ENCODE measurements at places on chromosomes 7 and 10.

DNA sequence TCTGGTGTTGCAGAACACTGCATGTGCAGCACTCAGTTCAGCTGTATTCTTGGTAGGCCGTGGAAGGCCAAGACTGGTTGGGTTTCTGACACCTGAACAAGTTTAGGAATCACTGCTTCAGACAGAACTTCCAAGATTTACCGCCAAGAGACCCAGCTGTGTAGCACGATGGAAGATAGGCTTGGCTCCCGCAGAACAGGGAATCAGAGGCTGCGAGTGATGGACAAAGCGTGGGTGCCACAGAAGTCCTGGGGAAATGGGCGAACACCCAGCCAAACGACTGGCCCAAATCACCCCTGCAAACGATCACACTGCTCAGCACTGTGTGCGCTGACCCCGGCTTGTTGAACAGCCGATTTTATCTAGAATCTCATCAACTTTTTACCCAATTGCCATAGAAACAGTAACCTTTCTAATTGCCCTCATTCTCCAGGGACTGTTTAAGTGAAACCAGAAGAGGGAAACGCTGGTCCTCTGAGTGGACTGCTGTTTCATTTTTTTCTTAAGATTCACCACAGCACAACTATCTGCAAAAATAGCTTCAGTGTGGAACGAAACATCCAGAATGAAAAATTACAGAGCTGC lies 17.9 kb downstream of the ZFAND2A start:
- DNase-seq = no peak

DNA sequence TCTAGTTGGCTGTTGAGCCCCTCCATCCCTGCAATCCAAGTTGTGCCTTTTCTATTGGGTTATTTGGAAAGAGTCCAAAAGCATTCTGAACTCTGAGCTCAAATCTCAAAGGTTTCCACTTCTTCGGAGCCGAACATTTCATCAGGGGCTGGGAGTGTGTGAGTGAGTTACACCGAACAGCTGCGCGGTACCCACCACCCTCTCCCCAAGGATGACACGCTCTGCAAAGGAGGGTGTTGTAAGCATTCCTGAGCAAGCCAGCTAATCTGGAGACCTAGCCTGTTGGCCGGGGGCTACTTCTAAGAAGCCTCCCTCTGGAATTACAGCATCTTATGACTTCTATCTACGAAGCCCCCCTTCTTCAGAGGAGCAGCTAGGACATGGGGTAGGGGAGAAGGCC lies 270.5 kb downstream of the CREB5 start:
- DNase-seq = no peak

GRCh38 chr10:131855461-131856401 lies 45.1 kb upstream of the PPP2R2D start:
- no peak for DNase-seq

- no peak for DNase-seq
Measured at GRCh38 chr10:55223352-55223751, 422.3 kb upstream of the PCDH15 start.

DNA sequence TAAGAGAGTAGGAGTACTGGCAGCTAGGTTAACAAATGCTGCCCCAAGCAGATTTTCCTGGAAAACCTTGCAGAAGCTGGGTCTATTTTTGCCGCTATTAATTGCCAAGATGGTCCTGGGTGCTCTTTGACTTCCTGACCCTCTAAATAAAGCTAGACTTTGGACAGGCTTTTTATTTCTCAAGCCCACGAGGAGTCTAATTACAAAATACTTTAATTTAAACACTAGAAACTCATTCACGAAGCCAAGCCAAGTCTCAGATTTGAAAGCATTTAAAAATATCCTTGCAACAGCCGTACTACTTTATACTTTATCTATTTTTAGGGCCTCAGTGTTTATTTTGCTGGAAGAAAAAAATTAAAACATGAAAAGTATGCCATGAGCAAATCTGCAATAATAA lies 45.1 kb downstream of the TMEM26 start:
- DNase-seq = no peak

GRCh38 chr10:3781468-3782145 lies 3.4 kb downstream of the KLF6 start:
- no peak for DNase-seq

DNA sequence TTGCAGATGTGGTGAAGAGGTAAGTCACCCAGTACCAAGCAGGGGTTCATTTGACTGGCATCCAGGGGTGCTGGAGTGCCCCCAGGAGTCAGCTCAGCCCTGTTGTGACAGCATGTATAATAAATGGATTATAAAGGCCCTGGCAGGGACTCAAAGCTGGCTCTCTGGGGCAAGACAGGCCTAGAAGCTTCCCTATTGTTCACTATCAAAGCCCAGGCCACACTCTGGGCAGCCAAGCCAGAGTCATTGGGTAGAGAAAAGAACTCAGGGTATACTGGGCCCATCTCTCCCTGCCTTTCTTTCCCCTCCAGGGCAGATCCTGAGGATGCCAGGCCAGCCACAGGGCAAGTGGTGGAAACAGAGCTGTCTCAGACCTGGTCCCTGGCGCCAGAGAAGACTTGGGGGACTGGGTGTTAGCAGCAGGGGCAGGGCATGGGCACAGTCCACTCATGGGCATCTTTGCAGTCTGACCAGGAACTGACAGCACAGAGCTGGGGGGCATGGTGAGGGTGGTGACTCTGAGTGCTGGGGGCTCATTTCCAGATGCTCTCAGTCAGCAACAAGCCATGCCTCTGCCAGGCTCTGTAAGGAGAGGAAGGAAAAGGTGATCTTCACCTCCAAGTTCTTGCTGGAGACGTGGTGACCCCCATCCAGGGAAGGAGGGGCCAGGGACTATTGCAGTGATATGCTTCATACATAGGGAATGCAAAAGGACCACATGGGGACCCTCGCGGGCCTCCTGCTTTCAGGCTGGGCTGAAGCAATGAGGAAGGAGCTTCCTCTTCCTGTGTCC lies 11.7 kb downstream of the RBP3 start:
- no peak for DNase-seq

- DNase-seq = no peak
Measured at GRCh38 chr10:273088-273487, 137.8 kb downstream of the ZMYND11 start.
